IMR-90 (cell line): ENCODE measurements at places on chromosomes 16 and 17.

- DNase-seq: no peak
These were observed 1.3 kb upstream of the RILP start for GRCh38 chr17:1650731-1651558.

GRCh38 chr16:53501216-53501859, 1.7 kb downstream of the AKTIP start:
- no peak for DNase-seq

DNA sequence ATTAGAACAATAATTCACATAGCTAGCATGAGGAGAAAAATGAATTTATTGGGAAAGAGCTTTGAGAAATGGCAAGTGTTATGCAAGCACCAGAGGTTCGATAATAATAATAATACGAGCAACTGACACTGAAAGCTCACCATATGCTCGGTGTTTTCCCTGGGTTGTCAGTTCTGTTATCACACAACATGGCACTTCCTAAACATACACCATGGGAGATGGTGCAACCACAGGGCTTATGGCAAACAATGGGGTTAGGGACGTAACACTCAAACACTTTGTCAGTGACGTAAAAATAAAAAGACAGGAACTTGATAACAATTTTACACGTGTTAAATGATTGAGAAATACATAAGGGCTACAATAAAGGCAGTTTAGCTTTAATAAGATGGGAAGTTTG, 23.7 kb downstream of the OR1D5 start:
- DNase-seq: peak; percentile 26

DNA sequence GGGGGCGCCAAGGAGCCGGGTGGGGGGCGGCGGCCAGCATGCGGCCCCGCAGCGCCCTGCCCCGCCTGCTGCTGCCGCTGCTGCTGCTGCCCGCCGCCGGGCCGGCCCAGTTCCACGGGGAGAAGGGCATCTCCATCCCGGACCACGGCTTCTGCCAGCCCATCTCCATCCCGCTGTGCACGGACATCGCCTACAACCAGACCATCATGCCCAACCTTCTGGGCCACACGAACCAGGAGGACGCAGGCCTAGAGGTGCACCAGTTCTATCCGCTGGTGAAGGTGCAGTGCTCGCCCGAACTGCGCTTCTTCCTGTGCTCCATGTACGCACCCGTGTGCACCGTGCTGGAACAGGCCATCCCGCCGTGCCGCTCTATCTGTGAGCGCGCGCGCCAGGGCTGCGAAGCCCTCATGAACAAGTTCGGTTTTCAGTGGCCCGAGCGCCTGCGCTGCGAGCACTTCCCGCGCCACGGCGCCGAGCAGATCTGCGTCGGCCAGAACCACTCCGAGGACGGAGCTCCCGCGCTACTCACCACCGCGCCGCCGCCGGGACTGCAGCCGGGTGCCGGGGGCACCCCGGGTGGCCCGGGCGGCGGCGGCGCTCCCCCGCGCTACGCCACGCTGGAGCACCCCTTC, 484 bp downstream of the FZD2 start:
- peak; percentile 72 for DNase-seq

DNA sequence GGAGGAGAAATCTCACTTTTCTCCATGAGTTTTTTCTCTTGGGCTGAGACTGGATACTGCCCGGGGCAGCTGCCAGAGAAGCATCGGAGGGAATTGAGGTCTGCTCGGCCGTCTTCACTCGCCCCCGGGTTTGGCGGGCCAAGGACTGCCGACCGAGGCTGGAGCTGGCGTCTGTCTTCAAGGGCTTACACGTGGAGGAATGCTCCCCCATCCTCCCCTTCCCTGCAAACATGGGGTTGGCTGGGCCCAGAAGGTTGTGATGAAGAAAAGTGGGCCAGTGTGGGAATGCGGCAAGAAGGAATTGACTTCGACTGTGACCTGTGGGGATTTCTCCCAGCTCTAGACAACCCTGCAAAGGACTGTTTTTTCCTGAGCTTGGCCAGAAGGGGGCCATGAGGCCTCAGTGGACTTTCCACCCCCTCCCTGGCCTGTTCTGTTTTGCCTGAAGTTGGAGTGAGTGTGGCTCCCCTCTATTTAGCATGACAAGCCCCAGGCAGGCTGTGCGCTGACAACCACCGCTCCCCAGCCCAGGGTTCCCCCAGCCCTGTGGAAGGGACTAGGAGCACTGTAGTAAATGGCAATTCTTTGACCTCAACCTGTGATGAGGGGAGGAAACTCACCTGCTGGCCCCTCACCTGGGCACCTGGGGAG, 19.1 kb downstream of the NGFR start:
- no peak for DNase-seq

GRCh38 chr17:45579529-45580495, 89.3 kb upstream of the PLEKHM1 start:
- no peak for DNase-seq

GRCh38 chr16:84209989-84210388, 19.0 kb downstream of the ADAD2 start:
- DNase-seq: peak; percentile 15

DNA sequence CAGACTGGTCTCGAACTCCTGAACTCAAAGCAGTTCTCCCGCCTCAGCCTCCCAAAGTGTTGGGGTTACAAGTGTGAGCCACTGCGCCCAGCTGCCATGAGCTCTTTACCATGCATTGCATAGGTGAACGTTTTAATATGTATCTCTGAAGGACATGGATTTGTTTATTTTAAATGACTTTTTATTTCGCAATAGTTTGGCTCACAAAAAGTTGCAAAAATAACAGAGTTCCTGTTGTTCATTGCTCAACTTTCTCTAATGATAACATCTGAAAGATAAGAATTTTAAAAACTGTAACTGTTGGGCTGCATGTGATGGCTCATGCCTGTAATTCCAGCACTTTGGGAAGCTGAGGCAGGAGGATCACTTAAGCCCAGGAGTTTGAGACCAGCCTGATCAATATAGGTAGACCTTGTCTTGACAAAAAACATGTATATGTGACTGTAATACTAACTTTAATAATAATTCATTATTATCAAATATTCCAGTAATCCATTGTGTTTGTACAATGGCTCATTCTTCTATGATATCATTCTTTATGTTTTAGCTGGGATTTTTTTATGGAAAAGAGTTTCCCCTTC, 80.1 kb downstream of the ABCC1 start:
- peak; percentile 68 for DNase-seq

GRCh38 chr17:79433379-79433778, 177.5 kb downstream of the RBFOX3 start:
- no peak for DNase-seq
